ENCODE measurements at places on chromosomes 11 and 22.
A peak's percentile ranks its signal among the peaks of the same experiment; 100 is the strongest.

GRCh38 chr22:25623851-25624250 lies 59.4 kb downstream of the GRK3 start:
- DNase-seq: no peak

- no peak for DNase-seq
These were observed 42.5 kb downstream of the GAB4 start for GRCh38 chr22:16965560-16965959.

- DNase-seq: peak; percentile 35
These were observed 71.8 kb downstream of the PIWIL4 start for GRCh38 chr11:94638902-94639373.

DNA sequence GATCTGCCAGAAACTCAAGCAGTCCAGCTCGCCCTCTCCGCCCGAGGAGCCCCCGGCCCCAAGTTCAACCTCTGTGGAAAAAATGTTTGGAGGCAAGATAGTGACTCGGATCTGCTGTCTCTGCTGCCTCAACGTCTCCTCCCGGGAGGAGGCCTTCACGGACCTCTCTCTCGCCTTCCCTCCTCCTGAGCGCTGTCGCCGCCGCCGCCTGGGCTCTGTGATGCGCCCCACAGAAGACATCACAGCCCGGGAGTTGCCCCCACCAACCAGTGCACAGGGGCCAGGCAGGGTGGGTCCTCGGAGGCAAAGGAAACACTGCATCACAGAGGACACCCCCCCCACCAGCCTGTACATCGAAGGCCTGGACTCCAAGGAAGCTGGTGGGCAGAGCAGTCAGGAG lies 20.8 kb downstream of the USP35 start:
- DNase-seq: no peak

DNA sequence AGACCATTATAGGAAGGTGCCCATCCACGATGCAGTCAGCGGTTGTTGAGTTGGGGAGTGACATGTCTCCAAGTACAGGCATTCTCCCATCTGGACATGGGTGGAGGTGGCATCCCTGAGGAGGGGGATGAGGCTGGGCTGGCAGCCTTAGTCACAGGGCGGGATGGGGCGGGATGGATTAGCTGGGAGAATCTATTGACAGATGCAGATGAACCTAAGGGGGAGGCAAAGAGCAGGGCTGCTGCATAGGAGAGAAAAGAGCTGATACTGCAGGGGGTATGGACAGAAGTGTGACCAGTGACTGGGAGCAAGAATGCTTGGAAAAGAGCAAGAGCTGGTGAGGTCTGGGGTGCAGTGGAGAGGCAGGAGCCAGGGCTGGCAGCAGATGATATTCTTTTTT lies 42.7 kb downstream of the SCN3B start:
- DNase-seq: no peak

GRCh38 chr11:17475666-17476316 lies 854 bp downstream of the ABCC8 start:
- DNase-seq: no peak

DNA sequence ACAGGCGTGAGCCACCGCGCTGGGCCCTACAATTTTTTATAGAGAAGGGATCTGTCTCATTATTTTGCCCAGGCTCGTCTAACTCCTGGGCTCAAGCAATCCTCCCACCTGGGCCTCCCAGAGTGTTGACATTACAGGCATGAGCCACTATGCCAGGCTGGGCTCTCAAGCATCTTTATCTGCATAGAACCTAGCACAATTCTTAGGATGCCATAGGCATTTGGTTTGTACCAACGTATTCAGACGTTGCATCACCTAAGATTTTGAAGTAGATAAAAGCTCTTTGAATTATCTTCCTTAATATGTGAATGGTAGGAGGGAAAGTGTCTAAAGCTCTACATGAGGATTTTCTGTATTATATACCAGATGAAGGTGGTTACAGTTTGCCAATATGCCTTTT lies 30.5 kb downstream of the RTN3 start:
- DNase-seq: no peak

GRCh38 chr11:48058064-48058463 lies 77.7 kb downstream of the PTPRJ start:
- DNase-seq: no peak

GRCh38 chr11:129427376-129427775 lies 51.7 kb downstream of the BARX2 start:
- DNase-seq: no peak

- DNase-seq: no peak
These were observed 425.4 kb downstream of the JRKL start for GRCh38 chr11:96815236-96815635.

- no peak for DNase-seq
These were observed 10.5 kb upstream of the ZBTB16 start for GRCh38 chr11:114049050-114049449.

DNA sequence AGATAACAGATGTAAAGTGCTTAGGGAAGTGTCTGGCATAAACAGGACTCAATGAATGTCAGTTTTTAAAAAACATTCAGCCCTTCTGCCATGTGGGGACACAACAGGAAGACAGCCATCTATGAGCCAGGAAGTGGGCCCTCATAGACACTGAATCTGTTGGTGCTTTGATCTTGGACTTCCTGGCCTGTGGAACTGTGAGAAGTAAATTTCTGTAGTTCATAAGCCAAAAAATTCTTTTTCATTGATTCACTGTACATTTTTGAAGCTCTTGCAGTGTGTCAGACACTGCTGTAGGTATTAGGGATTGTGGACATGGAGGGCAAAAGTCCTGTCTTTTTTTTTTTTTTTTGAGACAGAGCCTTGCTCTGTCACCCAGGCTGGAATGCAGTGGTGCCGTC lies 188.6 kb downstream of the HIPK3 start:
- peak; percentile 22 for DNase-seq

- DNase-seq: no peak
These were observed 56.8 kb downstream of the SLC1A2 start for GRCh38 chr11:35362521-35362980.

DNA sequence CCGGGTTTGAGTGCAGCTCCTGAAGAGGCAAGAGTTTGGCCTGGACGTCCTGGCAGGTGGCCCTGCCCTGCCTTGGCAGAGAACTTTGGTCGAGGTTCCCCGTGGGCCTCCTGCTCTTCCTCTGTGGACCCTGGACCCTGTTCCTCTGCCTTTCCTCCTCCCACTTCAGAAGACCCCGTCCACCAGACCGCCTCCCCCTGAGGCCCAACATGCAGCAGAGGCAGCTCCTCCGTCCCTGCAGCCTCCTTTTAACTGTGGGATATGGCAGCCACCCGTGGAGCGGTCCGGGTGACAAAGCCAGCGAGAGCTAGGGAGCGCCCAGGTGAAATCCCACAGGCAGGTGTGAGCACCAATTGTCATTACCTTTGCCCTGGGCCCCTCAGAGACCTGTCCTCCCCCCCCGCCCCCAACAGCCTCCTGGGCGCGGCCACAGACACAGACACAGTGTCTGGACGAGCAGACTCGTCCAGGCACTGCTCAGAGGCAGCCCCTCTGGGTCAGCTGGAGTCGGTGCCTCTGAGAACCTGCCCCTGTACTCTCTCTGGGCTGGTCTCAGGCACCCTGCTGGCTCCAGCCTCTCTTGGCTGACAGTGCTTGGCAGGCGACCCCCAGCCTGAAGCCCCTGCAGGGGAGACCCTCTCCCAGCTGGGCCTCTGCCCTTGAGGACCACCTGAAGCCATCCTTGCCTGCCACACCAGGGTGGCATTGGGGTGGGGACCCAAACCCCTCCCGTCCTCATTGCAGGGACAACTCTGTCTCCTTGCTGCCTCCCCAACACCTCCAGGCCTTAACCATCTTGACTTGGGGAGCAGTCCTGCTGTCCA lies 4.1 kb upstream of the PTDSS2 start:
- DNase-seq: no peak

Data from AG08396 (cell line).